HL-60 (cell line): ENCODE measurements at places on chromosomes 16 and 17.
A peak's percentile ranks its signal among the peaks of the same experiment; 100 is the strongest.

DNA sequence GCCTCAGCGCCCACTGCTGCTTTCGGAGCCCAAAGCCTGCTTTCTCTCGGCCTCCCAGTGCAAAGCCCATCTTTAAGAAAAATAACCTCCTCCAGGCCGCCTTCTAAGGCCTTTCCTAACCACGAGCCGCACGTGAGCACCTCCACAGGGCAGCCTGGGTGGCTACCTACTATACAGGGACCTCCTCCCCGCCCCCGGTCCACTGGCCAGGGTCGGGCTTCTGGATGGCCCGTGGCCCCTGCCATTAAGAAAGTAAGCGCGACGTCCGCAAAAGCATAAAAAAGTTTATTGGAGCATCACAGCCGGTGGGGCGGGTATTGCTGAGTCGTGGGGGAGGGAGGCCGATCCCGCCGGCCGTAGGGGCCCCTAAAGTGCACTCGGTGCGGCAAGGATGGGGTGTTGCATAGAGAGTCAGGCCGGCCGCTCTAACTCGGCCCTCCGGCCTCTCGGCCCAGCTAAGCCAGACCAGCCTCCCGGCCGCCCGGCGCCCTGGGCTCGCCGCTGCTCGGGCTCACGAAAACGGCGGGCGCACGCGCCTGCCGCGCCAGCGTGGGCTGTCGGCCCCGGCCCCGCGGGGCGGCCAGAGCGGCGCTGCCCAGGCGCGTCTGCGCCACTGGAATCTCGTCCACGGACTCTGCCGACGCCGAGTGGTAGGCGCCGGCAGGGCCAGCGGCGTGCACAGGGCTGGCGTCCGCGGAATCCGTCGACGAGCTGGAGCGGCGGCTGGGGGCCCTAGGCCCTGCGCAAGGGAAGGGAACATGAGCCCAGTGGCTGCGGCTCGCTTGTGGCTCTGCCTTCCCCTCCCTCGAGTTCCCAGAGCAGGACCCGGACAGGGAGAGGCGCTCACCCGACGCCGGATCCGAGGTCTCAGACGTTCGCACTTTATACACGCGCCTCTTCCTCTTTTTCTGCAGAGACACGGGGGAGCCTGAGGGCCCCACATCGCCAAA, 1.1 kb upstream of the TPPP3 start:
- DNase-seq, result no peak

GRCh38 chr17:17668775-17669579, 12.3 kb upstream of the RAI1 start:
- DNase-seq, result no peak

- DNase-seq, result no peak
These were observed 405.9 kb upstream of the RBFOX1 start for GRCh38 chr16:6926762-6927161.

DNA sequence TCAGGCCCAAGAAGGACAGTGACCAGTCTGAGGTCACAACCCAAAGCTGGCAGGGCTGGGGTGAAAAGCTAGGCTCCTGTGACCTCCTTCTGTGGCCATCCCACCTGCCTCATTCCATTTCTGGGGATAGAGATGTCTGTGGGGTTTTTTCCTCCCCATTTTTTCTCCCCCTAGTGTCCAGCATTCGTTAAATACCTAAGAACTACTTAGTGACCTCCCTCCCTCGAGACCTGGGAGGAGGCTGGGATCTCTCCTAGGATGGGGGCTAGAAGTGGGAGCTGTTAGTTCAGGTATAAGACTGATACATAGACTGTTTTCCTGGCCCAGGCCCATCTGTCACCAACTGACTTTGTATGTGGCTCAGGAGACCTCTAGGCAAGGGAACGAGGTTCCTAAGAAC, 20.5 kb upstream of the STAC2 start:
- DNase-seq, result no peak

DNA sequence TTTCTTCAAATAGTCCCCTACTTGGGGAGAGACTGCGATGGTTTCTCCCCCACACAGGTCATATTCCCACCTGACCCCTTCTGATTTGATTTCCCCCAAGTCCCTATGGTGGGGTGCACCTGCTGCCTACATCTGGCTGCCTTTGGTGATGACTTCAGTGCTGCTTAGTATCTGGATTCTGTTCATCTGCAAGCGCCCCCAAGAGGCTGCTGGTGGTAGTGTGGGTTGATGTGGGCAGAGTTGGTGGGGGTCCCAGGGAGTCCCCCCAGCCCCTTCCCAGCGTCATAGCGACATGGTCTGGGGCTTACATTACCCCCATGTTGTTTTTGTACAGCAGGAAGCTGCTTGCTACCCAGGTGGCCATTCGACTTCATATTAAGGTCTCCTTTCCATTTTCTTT, 99.2 kb downstream of the NTN1 start:
- no peak for DNase-seq

DNA sequence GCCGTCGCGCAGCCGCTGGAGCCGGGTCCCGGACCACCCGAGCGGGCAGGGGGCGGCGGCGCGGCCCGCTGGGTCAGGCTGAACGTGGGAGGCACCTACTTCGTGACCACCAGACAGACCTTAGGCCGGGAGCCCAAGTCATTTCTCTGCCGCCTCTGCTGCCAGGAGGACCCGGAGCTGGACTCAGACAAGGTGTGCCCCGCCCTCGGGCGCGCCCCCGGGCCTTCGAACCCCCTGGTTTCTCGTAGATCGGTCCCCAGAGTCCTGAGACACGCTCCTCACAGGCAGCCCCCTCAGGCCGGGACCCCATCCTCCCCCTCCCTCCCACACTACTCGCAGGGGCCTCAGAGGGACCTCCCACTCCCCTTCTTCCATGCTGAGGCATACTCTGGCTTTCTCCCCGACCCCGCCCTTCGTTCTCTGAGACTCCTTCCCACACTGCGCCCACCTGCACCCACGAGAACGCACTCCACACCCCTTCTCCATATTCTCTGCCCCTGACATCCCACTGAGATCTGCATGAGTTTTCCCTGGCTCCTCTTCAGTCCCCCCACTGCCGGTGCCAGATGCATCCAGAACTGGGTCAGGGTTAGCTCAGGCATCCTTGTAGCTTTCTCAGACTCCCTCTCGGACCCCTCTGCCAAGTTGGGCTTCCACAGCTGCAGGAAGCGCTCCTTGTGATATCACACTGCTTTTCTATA, 523 bp downstream of the KCTD2 start:
- no peak for DNase-seq

DNA sequence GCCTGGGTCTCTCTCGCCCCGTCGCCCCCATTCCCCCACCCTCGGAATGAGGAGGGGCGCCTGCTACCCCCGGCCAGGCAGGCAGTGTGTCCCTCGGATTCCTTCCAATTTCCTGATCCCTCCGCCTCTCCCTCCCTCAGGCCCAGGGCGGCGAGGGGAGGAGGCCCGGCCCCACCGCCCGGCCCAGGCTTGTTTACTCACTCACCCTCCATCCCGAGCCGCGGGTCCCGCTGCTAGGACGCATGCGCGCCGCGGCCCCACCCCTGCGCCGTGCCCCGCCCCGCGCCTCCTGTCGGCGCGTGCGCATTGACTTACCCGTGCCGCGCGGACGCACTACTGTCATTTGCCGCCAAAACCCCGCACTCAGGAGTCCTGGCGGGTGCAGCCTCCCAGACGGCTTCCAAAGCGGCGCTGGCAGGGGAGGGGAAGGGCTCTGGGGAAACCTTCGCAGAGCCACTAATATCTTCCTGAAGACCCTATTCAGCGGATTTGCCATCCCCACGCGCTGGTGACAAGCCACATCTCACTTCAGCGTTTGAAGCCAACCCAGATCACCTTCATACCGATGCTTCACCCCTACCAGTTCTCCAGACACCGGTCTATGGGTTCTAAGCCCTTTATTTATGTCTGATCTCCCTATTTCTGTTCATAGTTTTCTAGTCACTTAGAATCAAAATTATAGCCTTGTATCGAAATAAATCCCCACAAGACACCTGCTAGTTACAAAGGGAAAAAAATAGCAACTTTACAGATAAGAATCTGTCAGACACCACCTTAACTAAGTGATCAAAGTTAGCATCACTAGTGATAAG, at the start of gene EZH1:
EZH1 (minus strand) TSS at position 235 of the 812 bp plus-strand sequence. CDS start 16,099 bp downstream, outside the sequence.
- peak; percentile 79 for DNase-seq

DNA sequence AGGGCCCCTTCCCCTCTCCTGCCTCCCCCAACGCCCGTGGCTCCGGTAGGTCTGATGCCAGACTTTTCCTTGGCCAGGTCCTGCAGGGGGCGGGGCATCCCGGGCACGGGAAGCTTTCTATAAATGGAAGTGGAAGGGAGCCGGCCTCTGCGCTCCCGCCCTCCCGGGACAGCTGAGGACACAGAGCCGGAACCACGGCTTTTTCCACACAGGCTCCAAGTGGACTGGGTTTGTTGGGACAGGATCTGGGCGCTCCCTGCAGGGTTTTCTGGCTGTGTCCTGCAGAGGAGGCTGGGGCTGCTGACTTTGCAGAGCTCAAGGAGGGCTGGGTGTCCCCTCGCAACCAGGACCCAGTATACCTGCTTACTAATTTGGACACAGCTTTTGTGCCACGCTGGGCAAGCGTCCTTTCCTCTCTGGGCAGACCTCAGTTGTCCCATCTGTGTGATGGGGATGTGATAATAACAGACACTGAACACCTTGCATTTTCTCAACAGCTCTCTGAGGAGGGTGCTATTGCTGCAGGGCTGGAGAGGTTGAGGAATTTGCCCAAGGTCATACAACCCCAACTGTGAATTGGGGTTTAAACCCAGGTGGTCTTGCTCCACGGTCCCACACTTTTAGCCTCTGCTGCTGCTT, 1.8 kb downstream of the TNS4 start:
- no peak for DNase-seq

DNA sequence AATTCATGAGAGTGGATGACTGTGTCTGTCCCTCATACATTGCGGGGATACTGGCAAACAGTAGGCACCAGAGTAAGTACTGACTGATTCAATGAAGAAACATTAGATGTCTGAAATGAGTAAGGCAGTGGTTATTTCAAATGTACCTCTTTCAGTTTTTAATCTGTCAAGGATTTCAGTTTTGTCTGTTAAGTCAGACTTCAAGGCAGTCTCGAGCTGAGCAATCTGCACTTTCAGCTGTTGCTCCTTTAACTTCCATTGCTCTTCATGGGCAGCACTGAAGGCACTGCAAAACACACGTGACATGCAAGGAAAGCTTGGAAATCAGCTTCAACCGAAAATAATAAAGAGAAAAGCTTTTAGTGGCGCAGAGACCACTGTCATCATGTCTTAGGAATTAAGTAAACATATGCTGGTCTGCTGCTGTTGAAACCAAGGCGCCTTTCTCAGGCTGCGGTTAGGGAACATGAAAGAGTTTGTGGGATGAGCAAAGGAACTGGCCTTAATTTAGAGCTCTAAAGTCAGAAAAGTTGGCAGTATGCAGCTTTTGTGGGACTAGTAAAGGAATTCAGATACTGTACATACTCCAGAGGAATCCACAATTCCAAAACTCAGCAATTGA, 38.8 kb downstream of the RPGRIP1L start:
- no peak for DNase-seq

- DNase-seq, result no peak
These were observed 34.2 kb upstream of the CRHR1 start for GRCh38 chr17:45749831-45750335.

GRCh38 chr17:49343273-49343672, 18.8 kb downstream of the ZNF652 start:
- peak; percentile 28 for DNase-seq

DNA sequence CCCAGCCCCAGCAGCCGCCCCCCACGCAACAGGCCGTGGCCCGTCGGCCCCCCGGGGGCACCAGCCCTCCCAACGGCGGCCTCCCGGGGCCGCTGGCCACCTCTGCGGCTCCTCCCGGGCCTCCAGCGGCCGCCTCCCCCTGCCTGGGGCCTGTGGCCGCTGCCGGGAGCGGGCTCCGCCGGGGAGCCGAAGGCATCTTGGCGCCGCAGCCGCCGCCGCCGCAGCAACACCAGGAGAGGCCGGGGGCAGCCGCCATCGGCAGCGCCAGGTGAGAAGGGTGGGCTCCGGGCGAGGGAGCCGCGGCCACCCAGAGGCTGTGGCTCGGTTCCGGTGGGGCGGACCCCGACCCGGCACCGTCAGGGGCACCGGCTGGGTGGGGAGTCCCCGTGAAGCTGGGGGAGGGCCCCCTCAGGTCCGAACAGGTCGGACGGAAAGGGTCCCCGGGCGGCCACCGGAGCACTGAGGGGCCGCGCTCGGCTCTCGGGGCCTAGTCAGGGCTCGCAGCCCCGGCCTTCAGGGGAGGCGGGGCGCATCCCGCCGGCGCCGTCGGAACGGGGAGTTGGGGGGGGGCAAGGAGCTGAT, 583 bp downstream of the ATXN2L start:
- DNase-seq, result no peak

- DNase-seq, result no peak
These were observed 589.2 kb downstream of the CDH11 start for GRCh38 chr16:64532691-64533090.

DNA sequence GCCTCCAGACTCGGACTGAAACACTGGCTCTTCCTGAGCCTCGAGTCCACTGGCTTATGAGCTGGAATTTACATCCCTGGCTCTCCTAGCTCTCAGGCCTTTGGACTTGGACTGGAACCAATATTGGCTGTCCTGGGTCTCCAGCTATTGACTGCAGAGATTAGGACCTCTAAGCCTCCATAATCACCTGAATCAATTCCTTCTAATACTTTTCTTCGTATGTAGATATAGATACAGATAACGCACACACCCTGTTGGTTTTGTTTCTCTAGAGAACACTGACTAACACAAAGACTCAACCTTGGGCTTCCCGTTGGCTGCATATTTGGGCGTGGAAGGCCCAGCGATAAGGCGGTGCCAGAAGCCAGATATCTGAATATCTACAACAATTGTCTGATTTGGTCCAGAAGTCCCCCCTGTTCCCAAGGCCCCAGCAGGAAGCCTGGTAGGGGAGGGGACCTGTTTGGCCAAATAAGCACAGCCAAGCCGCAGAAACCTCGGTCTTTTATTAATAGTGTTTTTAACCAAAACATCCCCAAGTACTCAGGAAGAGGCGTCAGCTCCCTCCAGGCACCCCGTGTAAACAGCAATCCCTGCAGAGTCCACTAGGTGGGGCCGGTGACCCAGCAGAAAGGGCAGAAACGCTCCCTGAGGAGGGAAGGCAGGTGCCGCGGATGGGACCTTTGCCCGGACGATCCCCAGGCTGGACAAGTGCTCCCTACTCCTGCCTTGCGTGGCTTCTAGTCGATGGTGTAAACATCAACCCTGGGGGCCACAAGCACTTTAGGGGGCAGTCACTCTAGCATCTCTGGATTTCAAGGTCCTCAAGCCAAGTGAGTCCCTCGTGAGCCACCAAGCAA, 57.0 kb downstream of the ABR start:
- DNase-seq, result no peak

GRCh38 chr17:10062691-10063385, 135.6 kb downstream of the GAS7 start:
- peak; percentile 48 for DNase-seq

GRCh38 chr17:39161962-39162361, 4.0 kb downstream of the ARL5C start:
- DNase-seq, result no peak

DNA sequence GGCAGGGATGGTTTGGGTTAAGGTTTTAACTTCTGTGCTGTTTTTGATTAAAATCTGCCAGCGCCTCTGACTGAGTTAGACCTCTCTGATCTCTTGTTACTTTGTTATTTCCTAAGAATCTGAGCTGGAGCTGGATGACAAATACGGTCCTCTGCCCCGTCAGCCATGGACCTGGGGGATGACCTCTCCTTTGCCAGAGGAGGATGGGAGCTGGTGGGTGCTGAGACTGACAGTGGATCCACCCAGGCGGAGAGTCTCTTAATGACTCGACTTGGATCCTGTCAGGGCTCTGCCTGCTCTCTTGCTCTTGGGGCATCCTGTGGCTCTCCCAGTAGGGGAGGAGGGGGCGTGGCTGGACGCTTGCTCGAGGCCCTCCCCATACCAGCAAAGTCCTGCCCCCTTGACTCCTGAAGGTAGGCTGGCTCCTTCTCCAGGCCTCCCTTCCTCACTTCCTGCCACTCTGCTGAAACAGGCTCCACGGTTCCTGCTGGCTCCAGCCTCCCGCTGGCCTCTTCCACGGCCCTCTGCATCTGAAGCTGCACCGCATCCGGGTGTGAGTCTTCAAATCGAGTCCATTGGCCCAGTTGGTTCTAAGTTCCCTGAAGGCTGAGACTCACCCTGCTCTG, 24.8 kb upstream of the MAP3K14 start:
- DNase-seq, result no peak
